ENCODE measurements at places on chromosomes 4 and X. TPM values are rescaled to one million over a fixed set of nuclear protein-coding genes. Genes with fewer than 3 reads are reported as not detected.
A peak's percentile ranks its signal among the peaks of the same experiment; 100 is the strongest.

DNA sequence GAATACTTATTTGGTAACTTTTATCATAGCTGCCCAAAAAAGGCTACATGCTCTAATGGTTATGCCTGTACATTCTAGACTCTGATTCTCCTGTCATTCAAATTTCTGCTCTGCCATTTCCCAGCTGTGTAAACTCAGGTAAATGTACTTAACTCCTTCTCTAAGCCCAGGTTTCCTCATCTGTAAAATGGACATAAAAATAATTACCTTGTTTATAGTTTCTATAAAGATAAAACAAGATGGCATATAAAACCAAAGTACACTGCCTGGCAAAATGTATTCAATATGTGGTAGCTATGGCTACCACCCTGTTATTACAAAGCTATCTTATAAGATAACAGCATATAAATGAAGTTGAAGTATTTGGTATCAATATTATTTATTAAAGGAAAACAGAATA is 158.8 kb downstream of the PPARGC1A start:
- no peaks in the 10 kb centered on the region for H3K36me3 ChIP-seq
- H3K27me3 ChIP-seq, result no peaks in the 10 kb centered on the region
- no peaks in the 10 kb centered on the region for H3K4me1 ChIP-seq
- no peak for DNase-seq
- H3K27ac ChIP-seq, result no peak overlapping the region

- H3K27ac ChIP-seq, result no peak overlapping the region
- no peaks in the 10 kb centered on the region for H3K27me3 ChIP-seq
- peaks cover 4% of the 10 kb centered on the region for H3K4me1 ChIP-seq
- no peaks in the 10 kb centered on the region for H3K36me3 ChIP-seq
- no peak for DNase-seq
These were observed 10.0 kb downstream of the HTRA3 start for GRCh38 chr4:8279321-8280157.

DNA sequence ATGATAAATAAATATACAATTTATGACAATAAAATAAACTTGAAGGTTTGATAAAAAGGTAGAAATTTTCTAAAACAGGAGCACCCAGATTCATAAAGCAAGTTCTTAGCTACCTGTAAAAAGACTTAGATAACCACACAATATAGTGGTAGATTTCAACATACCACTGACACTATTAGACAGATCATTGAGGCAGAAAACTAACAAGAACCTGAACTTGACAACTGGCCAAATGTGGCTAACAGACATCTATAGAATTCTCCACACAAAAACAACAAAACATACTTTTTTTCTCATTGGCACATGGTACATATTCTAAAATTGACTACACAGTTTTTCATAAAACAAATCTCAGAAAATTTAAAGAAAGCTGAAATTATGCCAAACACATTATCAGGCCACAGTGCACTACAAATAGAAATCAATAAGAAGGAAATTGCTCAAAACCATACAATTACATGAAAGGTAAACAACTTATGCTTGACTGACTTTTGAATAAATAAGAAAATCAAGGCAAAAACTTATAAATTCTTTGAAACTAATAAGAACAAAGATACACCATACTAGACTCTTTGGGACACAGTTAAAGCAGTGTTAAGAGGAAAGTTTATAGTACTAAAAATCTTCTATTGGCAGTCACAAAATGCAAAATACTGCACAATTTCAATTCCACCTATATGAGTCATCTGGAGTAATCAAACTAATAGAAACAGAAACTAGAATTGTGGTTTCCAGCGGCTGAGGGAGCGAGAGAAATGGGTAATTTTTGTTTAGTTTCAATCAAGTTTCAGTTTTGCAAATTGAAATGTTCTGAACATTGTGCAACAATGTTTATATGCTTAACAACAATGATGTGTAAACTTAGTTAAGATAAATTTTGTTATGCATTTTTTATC is 925.6 kb downstream of the SH3BGRL start:
- H3K4me3 ChIP-seq, result no peak overlapping the region
- no peaks in the 10 kb centered on the region for H3K36me3 ChIP-seq
- no peak for DNase-seq
- H3K27me3 ChIP-seq, result no peaks in the 10 kb centered on the region
- no peak overlapping the region for H3K27ac ChIP-seq

DNA sequence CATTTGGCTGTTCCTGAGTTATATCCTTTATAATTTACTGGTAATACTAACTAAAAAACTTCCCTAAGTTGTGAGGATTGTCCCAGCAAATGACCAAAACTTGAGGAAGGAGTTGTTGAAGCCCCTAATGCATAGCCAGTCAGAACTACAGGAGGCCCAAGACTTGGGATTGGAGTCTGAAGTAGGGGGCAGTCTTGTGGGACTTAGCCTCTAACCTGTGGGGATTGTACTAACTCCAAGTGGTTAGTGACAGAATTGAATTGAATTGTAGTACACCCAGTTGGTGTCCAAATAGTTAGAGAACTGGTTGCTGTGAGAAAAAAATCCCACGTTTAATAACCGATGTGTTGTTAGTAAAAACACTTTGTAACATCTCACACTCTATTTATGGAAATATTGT is 1506.3 kb downstream of the ADGRL3 start:
- no peak overlapping the region for H3K4me3 ChIP-seq
- no peaks in the 10 kb centered on the region for H3K27me3 ChIP-seq
- H3K27ac ChIP-seq, result no peak overlapping the region
- no peaks in the 10 kb centered on the region for H3K4me1 ChIP-seq
- no peaks in the 10 kb centered on the region for H3K36me3 ChIP-seq
- DNase-seq, result no peak

DNA sequence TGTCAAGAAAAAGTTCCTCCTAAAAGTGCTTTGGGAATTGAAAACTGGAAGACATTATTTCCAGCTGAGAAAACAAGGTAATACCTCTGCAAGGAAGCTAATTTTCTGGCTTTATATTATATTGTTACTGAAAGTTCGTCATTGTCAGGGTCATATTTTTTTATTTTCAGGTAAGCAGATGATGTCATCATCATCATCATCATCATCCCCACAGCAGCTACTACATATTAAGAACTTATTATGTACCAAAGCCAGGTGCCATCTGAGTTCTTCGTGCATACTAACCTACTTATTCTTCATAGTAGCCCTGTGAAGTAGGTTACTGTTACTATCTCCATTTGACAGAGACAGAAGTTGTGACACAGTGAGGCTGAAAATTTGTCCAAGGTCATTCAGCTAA is 52.9 kb upstream of the MND1 start:
- H3K27me3 ChIP-seq, result no peaks in the 10 kb centered on the region
- no peak overlapping the region for H3K4me3 ChIP-seq
- H3K27ac ChIP-seq, result no peak overlapping the region
- no peaks in the 10 kb centered on the region for H3K36me3 ChIP-seq
- DNase-seq, result no peak

GRCh38 chr4:27357283-27357682 is 496.6 kb downstream of the STIM2 start:
- no peaks in the 10 kb centered on the region for H3K27me3 ChIP-seq
- no peak for DNase-seq
- H3K4me3 ChIP-seq, result no peak overlapping the region
- no peaks in the 10 kb centered on the region for H3K36me3 ChIP-seq
- H3K27ac ChIP-seq, result no peak overlapping the region

Gene PCDH7
- total RNA-seq, result 31.6 TPM

DNA sequence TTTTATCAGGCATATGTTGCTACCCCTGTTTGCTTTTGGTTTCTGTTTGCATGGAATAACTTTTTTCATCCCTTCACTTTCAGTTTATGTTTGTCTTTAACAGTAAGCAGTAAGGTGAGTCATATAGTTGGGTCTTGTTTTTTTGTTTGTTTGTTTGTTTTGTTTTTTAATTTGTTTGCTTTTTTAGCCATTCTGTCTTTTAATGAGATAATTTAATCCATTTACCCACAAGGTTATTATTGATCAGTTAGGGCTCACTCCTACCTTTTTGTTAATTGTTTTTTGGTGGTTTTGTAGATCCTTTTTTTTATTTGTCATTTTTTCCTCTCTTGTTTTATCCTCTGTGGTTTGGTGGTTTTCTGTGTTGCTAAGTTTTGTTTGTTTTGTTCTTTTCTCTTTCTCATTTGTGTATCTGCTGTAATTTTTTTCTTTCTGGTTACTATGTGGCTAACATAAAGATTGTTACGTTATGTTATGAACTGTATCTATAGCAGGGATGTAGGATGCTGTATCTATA is 379.5 kb upstream of the MAD2L1 start:
- peak; percentile 10 for DNase-seq
- no peaks in the 10 kb centered on the region for H3K36me3 ChIP-seq
- no peak overlapping the region for H3K4me3 ChIP-seq
- no peak overlapping the region for H3K27ac ChIP-seq
- no peaks in the 10 kb centered on the region for H3K27me3 ChIP-seq

GRCh38 chrX:94676285-94676684 is 1002.3 kb downstream of the FAM133A start:
- DNase-seq, result no peak
- no peaks in the 10 kb centered on the region for H3K27me3 ChIP-seq

- no peak overlapping the region for H3K4me3 ChIP-seq
- peaks cover 3% of the 10 kb centered on the region for H3K36me3 ChIP-seq
- H3K27ac ChIP-seq, result no peak overlapping the region
- no peaks in the 10 kb centered on the region for H3K4me1 ChIP-seq
- H3K27me3 ChIP-seq, result no peaks in the 10 kb centered on the region
These were observed 33.2 kb downstream of the HTT start for GRCh38 chr4:3107691-3108121.

Gene KIT
- total RNA-seq, result 1.5 TPM

DNA sequence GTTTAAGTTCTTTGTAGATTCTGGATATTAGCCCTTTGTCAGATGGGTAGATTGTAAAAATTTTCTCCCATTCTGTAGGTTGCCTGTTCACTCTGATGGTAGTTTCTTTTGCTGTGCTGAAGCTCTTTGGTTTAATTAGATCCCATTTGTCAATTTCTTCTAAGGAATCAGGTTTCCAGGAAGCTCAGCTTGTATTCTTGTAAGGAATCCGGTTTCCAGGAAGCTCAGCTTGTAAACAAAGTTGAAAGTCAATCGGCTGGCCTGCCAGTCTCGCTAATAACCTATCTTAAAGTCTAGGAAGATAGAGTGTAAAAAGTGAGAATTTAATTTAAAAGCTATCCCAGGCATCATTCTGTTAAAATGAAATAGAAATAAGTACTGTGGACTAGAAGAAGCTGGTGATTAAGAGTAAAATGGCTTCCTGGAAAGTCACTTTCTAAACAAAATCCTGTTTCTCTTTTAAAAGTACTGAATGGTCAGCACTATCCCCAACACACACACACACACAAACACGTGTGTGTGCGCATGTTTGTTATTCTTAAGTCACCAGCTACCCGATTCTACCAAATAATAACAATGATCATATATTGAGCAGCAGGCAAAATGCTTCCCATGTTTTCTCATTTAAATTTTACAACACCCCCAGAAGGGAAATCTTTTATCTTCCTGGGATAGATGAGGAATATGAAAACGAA is 171.7 kb downstream of the PAPSS1 start:
- no peak for DNase-seq
- H3K27ac ChIP-seq, result no peak overlapping the region

- no peaks in the 10 kb centered on the region for H3K4me1 ChIP-seq
- DNase-seq, result no peak
- H3K36me3 ChIP-seq, result no peaks in the 10 kb centered on the region
- H3K4me3 ChIP-seq, result no peak overlapping the region
- H3K27me3 ChIP-seq, result no peaks in the 10 kb centered on the region
These were observed 31.5 kb upstream of the PUDP start for GRCh38 chrX:7179446-7179845.

DNA sequence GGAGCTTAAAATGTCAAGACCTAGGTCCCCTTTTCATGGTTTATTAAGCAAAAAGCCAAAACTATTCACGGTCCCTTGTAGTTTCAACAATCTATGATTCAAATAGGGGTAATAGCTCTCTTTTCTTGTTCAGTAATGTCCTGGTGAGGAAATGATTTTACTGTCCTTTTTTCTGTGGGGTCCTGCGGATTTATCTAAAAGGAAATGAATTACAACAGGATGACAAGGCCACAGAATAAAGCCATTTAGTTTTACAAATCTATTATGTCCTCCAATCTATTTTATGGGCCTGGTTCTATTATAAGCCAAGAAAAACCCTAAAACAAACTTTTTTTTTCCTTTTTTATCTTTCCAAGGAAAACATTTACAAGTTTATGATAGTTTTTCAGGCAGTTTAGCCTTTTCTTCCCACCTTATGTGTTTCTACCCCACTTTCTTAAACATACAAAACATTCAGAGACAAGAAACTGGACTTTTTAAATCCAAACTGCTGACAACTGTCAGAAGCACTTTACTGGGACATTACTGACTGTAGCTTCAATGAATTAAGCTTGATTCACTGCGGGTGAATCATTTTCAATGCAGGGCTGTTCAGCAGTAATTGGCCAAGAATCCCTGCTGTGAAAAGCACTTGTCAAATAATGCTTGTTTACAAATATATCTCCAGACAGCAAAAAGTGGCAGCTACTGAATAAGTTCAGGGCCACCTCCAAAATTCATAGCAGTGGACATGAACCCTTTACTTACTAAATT is 4.3 kb downstream of the EPHA5 start:
- no peak for DNase-seq
- H3K27me3 ChIP-seq, result no peaks in the 10 kb centered on the region
- no peaks in the 10 kb centered on the region for H3K4me1 ChIP-seq
- no peaks in the 10 kb centered on the region for H3K36me3 ChIP-seq
- H3K27ac ChIP-seq, result no peak overlapping the region

DNA sequence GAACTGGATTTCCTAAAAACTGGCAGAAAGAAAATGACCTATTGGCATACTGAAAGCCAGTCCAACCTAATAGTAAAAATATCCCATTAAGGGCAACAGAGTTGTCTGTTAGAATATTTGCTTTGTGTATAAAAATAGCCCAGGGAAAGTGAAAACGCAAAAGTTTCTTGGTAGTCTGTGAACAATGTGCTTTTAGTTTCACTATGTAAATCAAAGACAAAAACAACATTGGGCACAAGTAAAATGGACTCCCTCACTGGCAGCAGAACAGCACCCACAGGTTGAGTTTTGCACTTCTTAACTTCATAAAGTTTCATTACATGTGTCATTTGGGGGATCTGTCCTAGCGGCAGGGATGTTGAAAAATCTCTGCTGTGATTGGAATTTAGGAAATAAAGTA is 4.3 kb upstream of the FGG start:
- H3K36me3 ChIP-seq, result no peaks in the 10 kb centered on the region
- H3K4me3 ChIP-seq, result no peak overlapping the region
- no peaks in the 10 kb centered on the region for H3K27me3 ChIP-seq
- DNase-seq, result no peak
- no peak overlapping the region for H3K27ac ChIP-seq

Gene UBE2D3
- 191 TPM for total RNA-seq

GRCh38 chr4:158581161-158581560 is 59.5 kb downstream of the RXFP1 start:
- no peaks in the 10 kb centered on the region for H3K27me3 ChIP-seq
- no peak for DNase-seq

Gene PAGE5
- total RNA-seq, result not detected

- no peak overlapping the region for H3K27ac ChIP-seq
- no peaks in the 10 kb centered on the region for H3K27me3 ChIP-seq
- DNase-seq, result no peak
- H3K4me3 ChIP-seq, result no peak overlapping the region
- no peaks in the 10 kb centered on the region for H3K4me1 ChIP-seq
These were observed 90.1 kb upstream of the AGA start for GRCh38 chr4:177532358-177532757.

Gene ADGRG2
- 2.0 TPM for total RNA-seq

Gene EVC
- total RNA-seq, result 12.1 TPM

- no peaks in the 10 kb centered on the region for H3K4me1 ChIP-seq
- no peak overlapping the region for H3K4me3 ChIP-seq
- no peak overlapping the region for H3K27ac ChIP-seq
- no peaks in the 10 kb centered on the region for H3K27me3 ChIP-seq
- no peak for DNase-seq
These were observed 220.3 kb downstream of the PTTG2 start for GRCh38 chr4:38180456-38180855.

Gene WWC2
- 80.3 TPM for total RNA-seq

Gene KCTD8
- not detected for total RNA-seq
